ENCODE measurements at places on chromosomes 4 and X. TPM values are rescaled to one million over a fixed set of nuclear protein-coding genes. Genes with fewer than 3 reads are reported as not detected.

GRCh38 chrX:57265126-57265525 lies 21.4 kb upstream of the FAAH2 start:
- H3K36me3 ChIP-seq, result no peaks in the 10 kb centered on the region
- H3K4me1 ChIP-seq, result no peaks in the 10 kb centered on the region
- no peak for DNase-seq
- no peaks in the 10 kb centered on the region for H3K27me3 ChIP-seq

GRCh38 chr4:158331863-158332262 lies 121.6 kb downstream of the TMEM144 start:
- peaks cover 8% of the 10 kb centered on the region for H3K4me1 ChIP-seq
- H3K27ac ChIP-seq, result no peak overlapping the region
- H3K4me3 ChIP-seq, result no peak overlapping the region
- DNase-seq, result no peak
- no peaks in the 10 kb centered on the region for H3K36me3 ChIP-seq

DNA sequence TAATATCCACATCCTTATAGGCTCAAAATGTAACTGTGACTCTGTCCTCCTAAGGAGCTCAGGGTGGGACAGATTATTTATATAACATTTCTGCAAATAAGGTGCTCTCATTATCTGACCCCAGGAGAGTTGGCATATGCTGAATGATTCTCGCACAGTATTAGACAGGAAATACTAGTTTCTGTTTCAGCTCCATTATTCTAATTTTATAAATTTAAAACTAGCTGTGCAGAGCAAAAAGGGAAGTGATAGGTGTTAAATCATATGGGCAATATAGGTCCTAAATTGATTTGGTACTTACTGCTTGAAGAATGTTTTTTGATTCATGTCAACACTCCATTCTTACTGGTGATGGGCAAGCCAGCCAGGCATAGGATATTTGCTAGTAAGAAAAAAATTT lies 141.5 kb downstream of the GLRA2 start:
- DNase-seq, result no peak
- no peak overlapping the region for H3K27ac ChIP-seq
- H3K36me3 ChIP-seq, result no peaks in the 10 kb centered on the region
- peaks cover 9% of the 10 kb centered on the region for H3K4me1 ChIP-seq
- no peaks in the 10 kb centered on the region for H3K27me3 ChIP-seq
- no peak overlapping the region for H3K4me3 ChIP-seq

Gene COL4A6
- 36.9 TPM for total RNA-seq

GRCh38 chrX:37652589-37653231 lies 32.9 kb upstream of the XK start:
- no peaks in the 10 kb centered on the region for H3K36me3 ChIP-seq
- DNase-seq, result no peak
- no peaks in the 10 kb centered on the region for H3K4me1 ChIP-seq
- no peak overlapping the region for H3K4me3 ChIP-seq
- H3K27ac ChIP-seq, result no peak overlapping the region
- H3K27me3 ChIP-seq, result no peaks in the 10 kb centered on the region

DNA sequence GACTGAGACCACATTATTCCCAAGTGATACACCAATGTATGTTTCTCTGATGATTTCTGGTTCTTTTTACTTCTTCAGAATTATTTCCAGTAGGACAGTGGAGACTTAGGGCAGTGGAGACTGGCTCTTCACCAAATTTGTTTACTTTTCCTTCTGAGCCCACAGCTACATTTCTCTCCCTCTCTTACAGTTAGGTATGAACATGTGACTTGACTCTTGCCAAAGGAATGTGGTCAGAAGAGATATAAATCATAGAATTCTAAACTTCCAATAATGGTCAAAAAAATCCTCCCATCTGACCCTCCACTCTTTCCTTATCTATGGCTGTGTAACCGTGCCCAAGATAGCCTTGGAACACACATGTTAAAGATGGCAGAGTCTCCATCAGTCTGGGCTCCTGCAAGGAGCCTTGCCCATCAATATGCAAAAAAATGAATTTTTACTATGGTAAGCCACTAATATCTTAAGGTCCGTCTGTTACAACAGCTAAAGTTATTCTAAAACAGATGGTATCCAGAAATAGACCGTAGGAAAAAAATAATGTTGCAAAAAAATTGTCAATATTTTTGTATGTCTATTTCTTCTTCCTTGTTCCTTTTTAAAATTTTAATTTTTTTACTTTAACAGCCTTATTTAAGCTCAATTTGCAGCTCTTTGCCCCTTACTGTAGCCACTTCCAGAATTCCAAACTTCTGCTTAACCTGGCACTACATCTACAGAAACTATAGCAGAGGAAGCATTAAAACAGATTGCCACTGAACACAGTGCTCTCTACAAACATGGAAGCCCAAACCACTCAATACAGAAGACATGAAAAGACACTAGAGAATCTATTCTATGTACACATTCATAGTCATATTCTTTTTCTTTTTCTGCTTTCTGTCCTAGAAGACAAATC lies 260.7 kb downstream of the COL25A1 start:
- no peaks in the 10 kb centered on the region for H3K27me3 ChIP-seq
- peak overlapping the region; percentile 62 for H3K27ac ChIP-seq
- no peak for DNase-seq
- H3K4me1 ChIP-seq, result peaks cover 16% of the 10 kb centered on the region
- H3K36me3 ChIP-seq, result no peaks in the 10 kb centered on the region
- H3K4me3 ChIP-seq, result no peak overlapping the region

- H3K4me1 ChIP-seq, result peaks cover 5% of the 10 kb centered on the region
- peaks cover 5% of the 10 kb centered on the region for H3K27me3 ChIP-seq
- H3K36me3 ChIP-seq, result no peaks in the 10 kb centered on the region
- DNase-seq, result no peak
Measured at GRCh38 chr4:143109376-143109775, 75.3 kb upstream of the USP38 start.

Gene MBNL3
- 7.7 TPM for total RNA-seq

DNA sequence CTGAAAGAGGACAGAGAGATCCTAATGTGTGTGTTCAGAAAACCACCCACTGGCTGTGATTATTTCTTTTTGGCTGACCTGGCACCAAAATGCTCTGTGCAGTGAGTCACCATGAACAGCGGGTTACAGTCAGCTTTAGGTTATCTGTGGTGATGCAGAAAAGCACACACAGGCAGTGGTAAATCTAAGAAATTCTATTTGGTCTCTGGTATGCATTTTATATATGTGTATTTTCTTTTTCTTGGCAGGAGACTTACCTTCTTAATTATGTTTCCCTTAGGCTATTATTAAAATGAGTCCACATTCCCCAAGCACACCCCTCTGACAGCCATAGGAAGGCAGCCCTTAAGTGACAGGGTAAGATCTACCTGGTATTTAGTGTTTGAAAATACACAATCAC lies 79.1 kb upstream of the TFDP3 start:
- no peaks in the 10 kb centered on the region for H3K27me3 ChIP-seq
- peaks cover 5% of the 10 kb centered on the region for H3K36me3 ChIP-seq
- peak overlapping the region; percentile 48 for H3K27ac ChIP-seq
- H3K4me3 ChIP-seq, result no peak overlapping the region
- DNase-seq, result no peak
- peaks cover 42% of the 10 kb centered on the region for H3K4me1 ChIP-seq

Gene RPS6KA6
- total RNA-seq, result 2.3 TPM

DNA sequence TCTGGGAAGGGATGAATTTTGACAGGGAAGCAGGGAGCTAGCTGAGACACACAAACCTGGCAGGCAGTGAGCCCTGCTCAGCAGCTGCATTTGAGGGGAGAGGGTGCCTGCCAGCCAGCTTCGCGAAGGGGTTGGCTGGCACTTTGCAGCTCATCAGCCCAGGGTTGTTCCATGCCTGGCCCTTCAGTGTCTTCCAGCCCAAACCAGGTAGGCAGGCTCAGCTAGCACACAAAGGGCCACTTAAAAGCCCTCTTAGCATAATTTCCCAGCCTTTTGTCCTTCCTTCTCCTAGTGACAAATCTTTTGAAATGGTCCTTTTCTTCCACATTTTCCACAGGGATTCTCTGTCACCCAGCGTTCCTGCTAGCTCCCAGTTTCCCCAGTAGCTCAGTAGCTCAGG lies 4.3 kb upstream of the FRMPD3 start:
- H3K36me3 ChIP-seq, result no peaks in the 10 kb centered on the region
- H3K4me1 ChIP-seq, result peaks cover 4% of the 10 kb centered on the region
- no peak overlapping the region for H3K27ac ChIP-seq
- DNase-seq, result no peak
- H3K27me3 ChIP-seq, result peaks cover 33% of the 10 kb centered on the region
- H3K4me3 ChIP-seq, result no peak overlapping the region

Gene SPIN2B
- 17.7 TPM for total RNA-seq

- peaks cover 22% of the 10 kb centered on the region for H3K4me1 ChIP-seq
- H3K27ac ChIP-seq, result no peak overlapping the region
- DNase-seq, result no peak
- no peaks in the 10 kb centered on the region for H3K36me3 ChIP-seq
- no peaks in the 10 kb centered on the region for H3K27me3 ChIP-seq
- no peak overlapping the region for H3K4me3 ChIP-seq
Measured at GRCh38 chr4:123218981-123219380, 177.6 kb upstream of the SPRY1 start.

- H3K27me3 ChIP-seq, result peaks cover 8% of the 10 kb centered on the region
- no peak overlapping the region for H3K4me3 ChIP-seq
- DNase-seq, result no peak
- no peak overlapping the region for H3K27ac ChIP-seq
- no peaks in the 10 kb centered on the region for H3K4me1 ChIP-seq
- H3K36me3 ChIP-seq, result no peaks in the 10 kb centered on the region
Measured at GRCh38 chr4:105603158-105603557, 50.7 kb downstream of the ARHGEF38 start.

DNA sequence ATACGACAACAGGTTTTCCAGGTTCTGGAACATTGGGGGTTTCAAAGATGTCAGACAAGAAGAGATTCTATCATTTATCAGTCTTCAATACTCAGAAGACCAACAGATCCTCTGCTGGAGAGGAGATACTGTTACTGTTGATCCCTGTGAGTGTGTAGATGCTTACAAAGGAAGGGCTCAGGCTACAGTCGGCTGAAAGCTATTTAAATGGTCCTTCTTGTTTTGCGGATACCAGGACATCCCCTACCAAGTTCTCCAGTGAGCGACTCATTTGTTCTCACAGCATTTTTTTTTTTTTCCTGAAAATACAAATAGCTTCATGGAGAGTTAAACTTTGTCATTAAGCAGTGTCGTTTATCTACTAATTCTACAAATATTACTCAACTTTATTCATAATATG lies 201.6 kb downstream of the CAMK2D start:
- H3K27me3 ChIP-seq, result no peaks in the 10 kb centered on the region
- peaks cover 22% of the 10 kb centered on the region for H3K4me1 ChIP-seq
- H3K27ac ChIP-seq, result no peak overlapping the region
- no peak overlapping the region for H3K4me3 ChIP-seq
- DNase-seq, result no peak

Gene GAGE12C
- total RNA-seq, result not detected

- H3K4me3 ChIP-seq, result no peak overlapping the region
- no peak for DNase-seq
- H3K36me3 ChIP-seq, result no peaks in the 10 kb centered on the region
Measured at GRCh38 chrX:101383679-101384205, 2.2 kb downstream of the BTK start.

Gene TLR10
- total RNA-seq, result not detected

Gene TRO
- 83.2 TPM for total RNA-seq

Gene DUSP21
- total RNA-seq, result not detected

DNA sequence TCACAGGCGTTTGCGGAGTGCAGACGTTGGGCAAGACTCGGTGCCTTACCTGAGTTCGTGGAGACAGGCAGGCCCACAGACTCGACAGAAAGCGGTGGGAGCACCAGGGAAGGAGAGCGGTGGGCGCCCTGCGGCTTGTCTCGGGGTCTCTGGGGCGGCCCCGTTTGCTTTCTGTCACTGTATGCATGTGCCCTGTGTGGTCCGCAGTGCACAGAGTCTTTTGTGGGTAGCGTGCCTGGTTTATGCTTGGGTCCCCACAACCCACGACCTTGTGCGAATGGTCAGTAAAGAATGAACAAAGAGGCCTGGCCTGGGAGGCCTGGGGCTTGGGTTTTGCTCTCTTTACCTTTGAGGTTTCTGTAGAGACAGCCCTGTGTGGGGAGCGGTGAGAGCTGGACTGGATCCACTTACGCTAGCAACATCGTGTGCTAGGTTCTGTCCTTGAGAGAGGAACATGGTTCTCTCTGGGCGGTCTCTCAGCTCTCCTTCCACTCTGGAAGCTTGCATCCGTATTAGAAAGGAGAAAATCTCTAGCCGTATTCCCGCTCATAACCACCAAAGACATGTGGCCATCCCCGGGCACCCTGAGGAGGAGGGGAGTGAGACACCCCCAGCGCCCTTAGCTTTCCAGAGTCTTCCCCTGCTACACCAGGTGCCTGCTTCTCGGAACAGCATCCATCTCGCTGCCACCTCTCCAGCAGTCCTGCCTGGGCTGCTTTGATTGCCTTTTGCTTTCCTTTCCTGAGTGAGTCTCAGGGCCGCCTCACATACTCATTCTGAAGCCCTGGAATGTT lies 1.2 kb downstream of the TADA2B start:
- H3K4me3 ChIP-seq, result peak overlapping the region; percentile 84
- H3K36me3 ChIP-seq, result peaks cover 3% of the 10 kb centered on the region
- no peaks in the 10 kb centered on the region for H3K27me3 ChIP-seq

Gene TRIM61
- total RNA-seq, result not detected

Measured in osteocyte (in vitro differentiated cells).